ENCODE measurements at places on chromosomes 13 and 19.

DNA sequence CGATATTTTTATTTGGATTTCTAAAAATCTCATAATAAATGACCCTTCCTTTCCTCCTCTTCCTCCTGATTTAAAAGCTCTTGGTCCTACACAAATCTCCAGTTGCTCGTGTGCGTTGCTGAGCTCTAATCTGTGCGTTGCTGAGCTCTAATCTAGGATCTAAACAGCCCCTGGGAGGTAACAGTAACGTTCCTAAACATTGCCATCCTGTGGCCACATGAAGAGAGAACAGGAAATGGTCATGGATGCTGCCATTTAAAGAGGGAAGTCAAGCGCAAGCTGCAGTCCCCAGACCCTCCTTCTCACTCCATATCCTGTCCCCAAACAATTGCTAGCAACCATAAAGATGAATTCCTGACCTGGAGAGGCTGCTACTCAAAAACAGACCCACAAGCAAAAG is 170.8 kb downstream of the NUFIP1 start:
- no peak for DNase-seq

GRCh38 chr19:35061583-35062373 is 20.3 kb downstream of the HPN start:
- DNase-seq, result no peak

- DNase-seq, result no peak
Measured at GRCh38 chr19:49475995-49476880, 2.2 kb downstream of the FLT3LG start.

- DNase-seq, result no peak
Measured at GRCh38 chr13:106488076-106488475, 47.4 kb downstream of the EFNB2 start.

DNA sequence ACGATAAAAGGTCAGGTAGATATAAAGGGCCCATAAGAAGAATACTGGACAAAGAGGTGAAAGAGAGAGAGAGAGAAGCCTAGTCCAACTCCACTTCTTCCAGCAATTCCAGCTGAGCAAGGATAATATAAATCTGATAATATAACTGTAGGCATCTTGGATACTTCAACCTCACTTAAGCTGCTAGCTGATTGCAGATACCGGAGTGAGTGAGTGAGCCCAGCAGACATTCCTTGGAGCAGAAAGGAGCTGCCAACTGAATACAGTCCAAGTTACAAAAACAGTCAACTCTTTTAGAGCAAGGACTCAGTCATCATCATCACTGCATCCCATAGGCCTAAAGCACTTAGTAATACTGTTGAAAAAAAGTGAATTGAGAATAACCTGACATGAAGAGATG is 387.6 kb downstream of the SLITRK6 start:
- DNase-seq, result no peak

DNA sequence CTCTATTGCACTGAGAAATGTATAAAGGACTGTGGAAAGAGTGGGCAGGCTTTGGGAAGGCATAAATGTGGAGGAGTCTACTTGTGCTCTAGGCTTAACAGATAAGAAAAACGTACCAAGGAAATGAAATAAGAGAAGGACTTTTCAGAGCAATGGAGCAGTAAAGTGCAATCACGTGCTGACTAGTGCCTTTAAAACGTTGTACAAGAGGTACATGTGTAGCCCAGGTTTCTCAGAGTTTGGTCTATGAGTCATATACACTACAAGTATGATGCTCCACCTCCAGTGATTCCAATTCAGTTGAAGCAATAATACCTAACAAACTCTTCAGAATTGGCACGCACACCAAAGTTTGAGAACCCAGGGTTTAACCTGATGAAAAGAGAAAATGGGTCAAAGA is 13.4 kb upstream of the FNDC3A start:
- no peak for DNase-seq

- DNase-seq, result no peak
Measured at GRCh38 chr13:113367020-113367560, 3.2 kb upstream of the GRTP1 start.

- no peak for DNase-seq
Measured at GRCh38 chr19:58476498-58477015, 405 bp downstream of the ZNF446 start.

- DNase-seq, result no peak
Measured at GRCh38 chr13:80798576-80799133, 457.7 kb upstream of the SPRY2 start.

GRCh38 chr13:92572190-92572589 is 654.4 kb upstream of the GPC6 start:
- DNase-seq, result no peak

GRCh38 chr13:44765001-44765471 is 188.9 kb upstream of the TSC22D1 start:
- DNase-seq, result no peak

- DNase-seq, result no peak
Measured at GRCh38 chr13:25945596-25945995, 106.2 kb downstream of the SHISA2 start.

- no peak for DNase-seq
Measured at GRCh38 chr19:35419046-35419445, 29.0 kb upstream of the FFAR2 start.

GRCh38 chr19:29741776-29742175 is 26.7 kb upstream of the C19orf12 start:
- no peak for DNase-seq

DNA sequence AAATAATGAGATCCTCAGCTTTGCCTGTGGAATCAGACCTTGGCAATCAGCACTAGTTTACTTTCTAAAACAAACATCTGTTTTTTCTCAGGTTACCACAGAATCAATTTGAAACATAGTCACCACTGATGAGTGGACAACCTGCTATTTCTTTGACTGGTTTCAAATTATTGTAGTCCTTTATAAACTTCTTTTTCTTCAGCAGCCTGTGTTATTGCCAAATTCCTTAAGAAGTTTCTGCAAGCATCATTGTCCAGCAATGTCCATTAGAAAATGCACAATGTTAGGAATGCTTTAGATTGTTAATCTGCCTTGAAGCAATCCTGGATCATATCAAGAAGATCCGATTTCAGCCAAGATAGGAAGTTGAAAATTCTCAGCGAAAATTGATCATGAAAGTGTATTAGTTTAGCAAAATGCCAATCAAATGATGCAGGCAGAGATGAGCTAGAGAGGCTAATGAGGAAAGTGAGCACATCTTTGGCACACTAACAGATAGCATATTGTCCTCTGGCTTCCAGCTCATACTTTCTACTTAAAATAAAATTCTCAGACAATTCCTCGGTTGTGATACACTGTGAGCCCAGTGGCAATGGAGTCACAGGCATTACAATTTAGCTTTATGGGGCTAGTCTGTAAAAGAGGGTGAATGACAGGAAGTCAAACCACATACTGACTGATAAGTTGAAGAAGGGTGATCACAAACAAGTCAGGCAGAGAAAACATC is 270.6 kb downstream of the SLITRK6 start:
- DNase-seq, result no peak

GRCh38 chr19:47615714-47616113 is 6.8 kb downstream of the BICRA start:
- DNase-seq, result no peak

- DNase-seq, result no peak
Measured at GRCh38 chr19:41927497-41928192, 604 bp downstream of the ERFL start.

DNA sequence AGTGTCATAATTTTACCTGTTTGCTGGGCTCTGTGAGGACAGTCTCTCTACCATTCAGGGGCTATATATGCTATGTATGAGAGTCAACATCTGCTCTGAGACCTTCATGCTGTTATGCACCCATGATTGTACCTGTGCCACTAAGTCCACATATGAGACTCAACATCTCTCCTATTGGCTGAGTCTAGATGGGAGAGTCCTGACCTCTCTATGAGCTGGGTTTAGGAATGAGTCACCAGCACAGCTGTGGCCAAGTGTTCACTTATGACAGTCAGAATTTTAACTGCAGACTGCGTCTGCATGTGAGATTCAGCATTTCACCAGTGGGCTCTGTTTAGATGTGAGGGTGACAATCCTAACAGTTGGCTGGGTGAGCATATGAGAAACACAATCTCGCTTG is 49.5 kb downstream of the ZNF729 start:
- DNase-seq, result no peak

DNA sequence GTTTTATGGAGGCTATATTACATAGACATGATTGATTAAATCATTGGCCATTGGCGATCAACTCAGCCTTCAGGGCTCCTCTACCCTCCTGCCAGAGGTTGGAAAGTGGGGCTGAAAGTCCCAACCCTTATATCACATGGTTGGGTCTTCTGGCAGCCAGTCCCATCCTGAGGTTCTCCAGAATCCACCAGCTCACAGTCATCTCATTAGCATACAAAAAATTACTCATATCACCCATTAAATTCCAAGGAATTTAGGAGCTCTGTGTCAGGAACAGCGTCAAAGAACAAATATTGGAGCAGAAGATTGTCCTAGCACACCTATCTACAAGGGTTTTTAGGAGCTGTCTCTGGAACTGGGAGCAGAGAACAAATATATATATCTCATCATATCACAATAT is 39.4 kb upstream of the FARP1 start:
- no peak for DNase-seq

- DNase-seq, result no peak
Measured at GRCh38 chr19:38251564-38252051, 4.6 kb downstream of the PPP1R14A start.

DNA sequence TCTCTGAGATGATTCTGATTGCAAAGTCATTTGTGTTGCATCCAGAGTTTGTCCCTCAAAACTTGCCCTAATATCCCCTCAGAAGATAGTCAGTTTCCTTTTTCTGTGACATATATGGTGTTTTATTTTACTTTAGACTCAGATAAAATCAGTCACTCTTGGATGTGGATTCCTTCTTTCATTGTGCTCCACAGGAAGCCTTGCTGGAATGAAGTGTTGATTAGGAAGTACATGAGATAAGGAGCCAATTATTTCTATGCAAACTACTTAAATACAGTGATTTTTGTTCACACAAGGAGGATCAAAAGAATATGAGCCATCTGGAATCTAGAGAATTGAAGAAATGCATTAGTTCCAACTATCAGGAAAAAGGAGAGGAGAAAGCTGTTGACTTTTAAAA is 107.6 kb upstream of the RXFP2 start:
- no peak for DNase-seq

DNA sequence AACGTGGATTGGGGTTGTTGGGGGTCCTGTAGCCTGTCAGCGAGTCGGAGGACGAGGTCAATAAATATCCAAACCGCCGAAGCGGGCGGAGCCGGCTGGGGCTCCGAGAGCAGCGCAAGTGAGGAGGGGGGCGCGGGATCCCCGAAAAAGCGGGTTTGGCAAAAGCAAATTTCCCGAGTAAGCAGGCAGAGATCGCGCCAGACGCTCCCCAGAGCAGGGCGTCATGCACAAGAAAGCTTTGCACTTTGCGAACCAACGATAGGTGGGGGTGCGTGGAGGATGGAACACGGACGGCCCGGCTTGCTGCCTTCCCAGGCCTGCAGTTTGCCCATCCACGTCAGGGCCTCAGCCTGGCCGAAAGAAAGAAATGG is 754 bp upstream of the SIX5 start:
- peak; percentile 38 for DNase-seq

DNA sequence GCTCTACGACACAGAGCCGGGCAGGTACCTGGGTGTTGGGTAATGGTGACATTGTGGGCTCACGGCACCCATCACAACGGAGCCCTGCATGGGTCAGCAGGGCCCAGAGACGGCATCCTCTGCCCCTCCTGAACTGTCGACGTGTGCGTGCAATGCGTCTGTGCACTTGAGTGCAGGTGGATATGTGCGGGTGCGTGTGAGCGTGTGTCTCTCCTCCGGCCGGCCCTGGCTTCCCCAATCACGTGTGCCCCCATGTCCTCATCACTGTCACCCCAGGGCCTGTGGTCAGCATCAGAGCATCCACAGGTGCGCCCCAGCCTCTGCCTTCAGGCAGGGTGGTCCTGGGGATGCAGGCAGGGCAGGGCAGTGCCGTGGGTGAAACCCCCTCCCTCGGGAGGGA is 37.2 kb upstream of the TPM4 start:
- DNase-seq, result no peak

DNA sequence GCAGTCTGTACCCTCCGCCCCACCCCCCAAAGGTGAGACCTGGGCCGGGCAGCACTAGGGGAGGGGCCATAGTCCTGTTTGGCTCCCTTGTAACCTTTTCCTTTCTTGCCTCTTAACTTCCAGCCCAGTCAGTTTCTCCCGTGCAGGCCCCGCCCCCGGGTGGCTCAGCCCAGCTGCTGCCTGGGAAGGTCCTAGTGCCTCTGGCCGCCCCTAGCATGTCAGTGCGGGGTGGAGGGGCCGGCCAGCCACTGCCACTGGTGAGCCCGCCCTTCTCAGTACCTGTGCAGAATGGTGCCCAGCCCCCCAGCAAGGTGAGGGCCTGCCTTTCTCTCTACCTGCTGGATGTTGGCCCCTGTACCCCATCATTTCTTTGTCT is 10.5 kb upstream of the PRR19 start:
- DNase-seq, result no peak

DNA sequence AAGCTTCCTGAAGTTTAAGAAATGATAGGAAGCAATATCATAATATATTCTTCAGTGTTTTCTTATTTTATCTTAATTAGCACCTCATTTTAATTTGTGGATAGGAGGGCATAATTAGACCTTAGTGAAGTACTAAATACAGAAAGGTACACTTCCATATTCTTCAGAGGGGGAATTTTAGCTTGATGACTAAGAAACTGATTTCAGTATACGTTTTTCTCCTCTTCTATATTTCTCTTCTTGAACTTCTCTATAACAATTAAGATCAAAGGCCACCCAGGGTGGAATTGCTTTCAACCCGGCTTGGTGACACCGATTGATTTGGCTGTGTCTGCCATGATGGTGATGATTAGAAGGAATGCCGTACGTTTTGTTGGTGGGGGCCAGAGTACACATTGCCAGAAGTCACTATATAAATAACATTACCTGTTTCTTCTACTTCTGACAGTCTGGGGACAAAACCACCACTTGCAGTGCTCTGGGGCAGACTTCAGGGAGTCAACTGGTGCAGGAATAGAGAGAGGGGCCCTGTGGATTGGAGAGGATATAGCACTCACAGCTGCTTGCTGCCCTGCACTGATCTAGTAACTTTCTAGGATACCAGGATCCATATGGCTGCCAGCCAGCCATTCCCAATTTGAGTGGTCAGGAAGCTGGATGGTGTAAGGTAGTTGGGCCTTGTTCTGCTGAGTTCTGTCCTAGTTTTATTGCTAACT is 73.8 kb downstream of the SPATA13 start:
- DNase-seq, result no peak

DNA sequence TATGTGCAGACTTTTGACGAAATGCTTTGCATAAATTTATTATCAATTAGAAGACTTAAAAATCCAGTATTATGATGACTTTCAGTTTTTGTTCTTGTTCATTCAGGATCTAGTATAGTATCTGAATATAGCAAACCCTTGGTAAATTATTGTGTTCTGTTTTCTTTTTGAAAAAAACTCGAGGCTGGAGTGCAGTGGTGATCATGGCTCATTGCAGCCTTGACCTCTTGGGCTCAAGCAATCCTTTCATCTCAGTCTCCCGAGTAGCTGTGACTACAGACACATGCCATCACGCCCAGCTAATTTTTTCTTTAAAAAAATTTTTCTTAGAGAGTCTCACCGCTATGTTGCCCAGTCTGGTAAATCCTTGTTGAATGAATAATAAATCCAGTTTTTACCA is 4.6 kb downstream of the FARP1 start:
- DNase-seq, result no peak
